Activated T-helper 1 cell treated with anti-CD3 and anti-CD28 coated beads, Interleukin-12 subunit alpha, Interleukin-12 subunit beta, Interleukin-2, Interleukin-4 antibody, amounts not matched to agents 30 ng/mL and 10 ng/mL and 1 ng/mL, durations not matched to agents 14 hours and 24 hours and 36 hours (primary cell): ENCODE measurements at places on chromosomes 2 and 18. TPM values are rescaled to one million over a fixed set of nuclear protein-coding genes. Genes with fewer than 3 reads are reported as not detected.

DNA sequence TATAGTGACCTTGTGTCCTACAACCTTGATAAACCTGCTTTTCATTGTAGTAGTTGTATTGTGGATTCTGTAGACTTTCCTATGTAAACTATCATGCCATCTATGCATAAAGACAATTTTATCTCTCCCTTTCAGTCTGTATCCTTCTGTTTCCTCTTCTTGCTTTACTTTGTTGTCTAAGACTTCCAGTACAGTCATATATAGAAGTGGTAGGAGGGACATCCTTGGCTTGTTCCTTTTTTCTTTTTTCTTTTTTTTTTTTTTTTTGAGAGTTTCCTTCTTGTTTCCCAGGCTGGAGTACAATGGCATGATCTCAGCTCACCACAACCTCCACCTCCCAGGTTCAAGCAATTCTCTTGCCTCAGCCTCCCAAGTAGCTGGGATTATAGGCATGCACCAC, 39.7 kb downstream of the UBE2F start:
- no peaks in the 10 kb centered on the region for H3K27me3 ChIP-seq
- H3K4me3 ChIP-seq: no peak overlapping the region
- H3K4me1 ChIP-seq: peaks cover 71% of the 10 kb centered on the region
- peaks cover 63% of the 10 kb centered on the region for H3K36me3 ChIP-seq
- peak overlapping the region; percentile 68 for H3K27ac ChIP-seq

DNA sequence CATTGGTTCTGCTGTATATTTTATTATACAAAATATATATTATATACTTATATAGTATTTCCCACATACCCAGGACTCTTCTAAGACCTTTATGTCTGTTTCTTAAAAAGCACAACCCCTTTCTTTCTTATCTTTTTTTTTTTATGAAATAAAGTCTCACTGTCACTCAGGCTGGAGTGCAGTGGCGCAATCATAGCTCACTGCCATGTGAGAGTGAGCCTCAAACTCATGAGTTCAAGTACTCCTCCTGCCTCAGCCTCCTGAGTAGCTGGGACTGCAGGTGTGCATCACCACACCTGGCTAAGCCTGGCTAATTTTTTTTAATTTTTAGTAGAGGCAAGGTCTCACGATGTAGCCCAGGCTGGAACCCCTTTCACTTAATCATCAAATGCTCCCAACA, 72.3 kb downstream of the CLHC1 start:
- no peak overlapping the region for H3K27ac ChIP-seq
- peaks cover 13% of the 10 kb centered on the region for H3K4me1 ChIP-seq
- DNase-seq: no peak

GRCh38 chr2:72972352-72973136, 55.2 kb downstream of the EMX1 start:
- peaks cover 2% of the 10 kb centered on the region for H3K27me3 ChIP-seq
- H3K27ac ChIP-seq: no peak overlapping the region
- no peak for DNase-seq
- H3K4me1 ChIP-seq: no peaks in the 10 kb centered on the region

DNA sequence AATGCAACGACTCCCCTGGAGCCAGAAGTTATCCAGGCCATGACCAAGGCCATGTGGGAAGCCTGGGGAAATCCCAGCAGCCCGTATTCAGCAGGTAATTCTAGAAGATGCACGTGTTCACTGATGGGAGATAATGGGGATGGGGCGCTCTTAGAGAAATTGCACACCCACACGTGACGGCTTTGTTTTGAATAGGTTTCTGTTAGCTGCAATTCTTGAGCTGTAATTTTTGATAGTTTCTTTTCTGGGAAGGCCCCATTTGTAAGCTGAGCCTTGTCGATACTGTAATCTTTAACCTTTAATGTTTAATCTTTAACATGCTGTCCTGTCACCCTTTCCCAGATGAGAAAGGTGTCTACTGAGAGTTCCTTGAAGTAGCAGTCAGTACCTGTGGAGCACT, 3.6 kb downstream of the SCLY start:
- no peak for DNase-seq
- H3K27me3 ChIP-seq: no peaks in the 10 kb centered on the region
- H3K27ac ChIP-seq: peak overlapping the region; percentile 21

- H3K4me1 ChIP-seq: peaks cover 6% of the 10 kb centered on the region
- no peak overlapping the region for H3K27ac ChIP-seq
- no peak for DNase-seq
- no peaks in the 10 kb centered on the region for H3K36me3 ChIP-seq
- H3K4me3 ChIP-seq: no peak overlapping the region
These were observed 467.0 kb upstream of the RAB12 start for GRCh38 chr18:8142131-8142711.

DNA sequence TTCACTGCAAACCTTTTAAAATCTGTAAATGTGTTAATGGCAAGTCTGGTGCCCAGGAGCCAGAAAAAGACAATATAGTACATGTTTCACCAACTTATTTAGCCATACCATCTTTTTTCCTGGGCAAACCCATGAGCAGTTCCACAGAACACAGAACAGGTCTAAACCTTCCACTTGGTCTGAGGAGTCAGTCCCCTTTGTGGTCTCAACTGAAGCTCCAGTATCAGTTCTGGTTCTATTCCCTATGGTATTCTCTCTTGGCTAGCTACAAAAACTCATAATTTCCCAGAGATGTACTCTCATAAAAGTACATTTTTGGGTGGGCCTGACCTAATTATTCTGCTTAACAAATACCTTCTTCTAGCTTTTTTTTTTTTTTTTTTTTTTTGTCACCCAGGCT, 31.2 kb downstream of the STK17B start:
- H3K4me3 ChIP-seq: no peak overlapping the region
- H3K4me1 ChIP-seq: peaks cover 44% of the 10 kb centered on the region
- peaks cover 68% of the 10 kb centered on the region for H3K36me3 ChIP-seq
- no peaks in the 10 kb centered on the region for H3K27me3 ChIP-seq
- H3K27ac ChIP-seq: peak overlapping the region; percentile 23

DNA sequence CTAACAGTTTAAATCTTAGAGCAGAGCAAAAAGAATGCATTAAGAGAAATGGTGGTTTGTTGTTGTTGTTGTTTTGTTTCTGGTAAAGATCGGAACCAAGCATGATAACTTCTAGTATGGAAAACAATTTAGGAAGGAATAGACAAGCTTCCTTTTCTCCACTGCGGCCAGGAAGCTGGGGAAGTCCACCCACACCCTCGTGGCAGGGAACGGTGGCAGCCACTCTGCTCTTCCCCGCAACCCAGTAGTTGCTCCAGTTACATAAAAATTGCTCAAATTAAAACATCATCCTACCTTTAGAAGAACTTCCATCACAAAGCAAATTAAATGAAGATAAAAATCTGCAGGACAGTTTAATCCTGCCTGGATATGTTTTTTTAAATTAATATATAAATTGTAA, 113.0 kb downstream of the RBMS1 start:
- no peak overlapping the region for H3K4me3 ChIP-seq
- H3K4me1 ChIP-seq: peaks cover 53% of the 10 kb centered on the region
- no peaks in the 10 kb centered on the region for H3K36me3 ChIP-seq
- no peak overlapping the region for H3K27ac ChIP-seq
- H3K27me3 ChIP-seq: no peaks in the 10 kb centered on the region

Gene ABHD1
- 0.34 and 0.96 TPM in 2 replicates for total RNA-seq

Gene KHK
- 12.2 and 12.4 TPM in 2 replicates for total RNA-seq

Gene AMER3
- total RNA-seq: not detected in 2 replicates

Gene FSHR
- total RNA-seq: not detected in 2 replicates

Gene ZNF519
- total RNA-seq: 18.7 and 19.4 TPM in 2 replicates

DNA sequence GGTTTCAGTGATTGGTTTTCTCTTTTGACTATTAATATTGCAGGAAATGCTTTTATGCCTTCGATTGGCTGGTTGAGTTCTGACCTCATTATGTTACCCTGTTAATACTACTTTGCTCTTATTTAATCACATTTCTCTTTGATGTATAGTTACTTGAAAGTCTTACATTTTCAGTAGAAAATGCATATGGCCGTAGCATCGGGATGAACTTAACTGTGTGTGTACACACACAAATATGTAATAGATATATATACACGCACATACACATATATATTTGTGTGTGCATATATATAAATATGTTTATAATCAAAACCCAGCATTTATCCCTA, 1.6 kb downstream of the EPC2 start:
- H3K4me1 ChIP-seq: peaks cover 41% of the 10 kb centered on the region
- peaks cover 4% of the 10 kb centered on the region for H3K27me3 ChIP-seq
- no peak for DNase-seq
- peaks cover 10% of the 10 kb centered on the region for H3K36me3 ChIP-seq
- H3K4me3 ChIP-seq: peak overlapping the region; percentile 93

Gene TMEM247
- total RNA-seq: not detected in 2 replicates

- no peak for DNase-seq
- H3K27me3 ChIP-seq: no peaks in the 10 kb centered on the region
- no peaks in the 10 kb centered on the region for H3K4me1 ChIP-seq
- H3K4me3 ChIP-seq: no peak overlapping the region
- H3K27ac ChIP-seq: no peak overlapping the region
- no peaks in the 10 kb centered on the region for H3K36me3 ChIP-seq
These were observed 342.6 kb upstream of the KLHL29 start for GRCh38 chr2:23042216-23042906.

- no peaks in the 10 kb centered on the region for H3K27me3 ChIP-seq
- peak overlapping the region; percentile 56 for H3K27ac ChIP-seq
- DNase-seq: peak; percentile 67
- no peak overlapping the region for H3K4me3 ChIP-seq
- peaks cover 33% of the 10 kb centered on the region for H3K36me3 ChIP-seq
- H3K4me1 ChIP-seq: peaks cover 21% of the 10 kb centered on the region
These were observed 89.4 kb downstream of the DGKD start for GRCh38 chr2:233443511-233444183.
